ENCODE measurements at places on chromosomes 2 and 18.
A peak's percentile ranks its signal among the peaks of the same experiment; 100 is the strongest.

- H3K36me3 ChIP-seq: no peaks in the 10 kb centered on the region
- peak overlapping the region; percentile 62 for H3K4me3 ChIP-seq
- H3K4me1 ChIP-seq: no peaks in the 10 kb centered on the region
- no peaks in the 10 kb centered on the region for H3K27me3 ChIP-seq
Measured at GRCh38 chr2:636641-637405, 40.4 kb downstream of the TMEM18 start.

GRCh38 chr18:31099450-31100230 is 2.6 kb downstream of the DSC2 start:
- H3K4me1 ChIP-seq: no peaks in the 10 kb centered on the region
- H3K27ac ChIP-seq: no peak overlapping the region
- peaks cover 6% of the 10 kb centered on the region for H3K27me3 ChIP-seq

GRCh38 chr2:20153131-20153851 is 71.6 kb downstream of the SDC1 start:
- no peak overlapping the region for H3K4me3 ChIP-seq
- no peak overlapping the region for H3K27ac ChIP-seq
- no peaks in the 10 kb centered on the region for H3K36me3 ChIP-seq
- H3K4me1 ChIP-seq: no peaks in the 10 kb centered on the region
- no peak for DNase-seq

DNA sequence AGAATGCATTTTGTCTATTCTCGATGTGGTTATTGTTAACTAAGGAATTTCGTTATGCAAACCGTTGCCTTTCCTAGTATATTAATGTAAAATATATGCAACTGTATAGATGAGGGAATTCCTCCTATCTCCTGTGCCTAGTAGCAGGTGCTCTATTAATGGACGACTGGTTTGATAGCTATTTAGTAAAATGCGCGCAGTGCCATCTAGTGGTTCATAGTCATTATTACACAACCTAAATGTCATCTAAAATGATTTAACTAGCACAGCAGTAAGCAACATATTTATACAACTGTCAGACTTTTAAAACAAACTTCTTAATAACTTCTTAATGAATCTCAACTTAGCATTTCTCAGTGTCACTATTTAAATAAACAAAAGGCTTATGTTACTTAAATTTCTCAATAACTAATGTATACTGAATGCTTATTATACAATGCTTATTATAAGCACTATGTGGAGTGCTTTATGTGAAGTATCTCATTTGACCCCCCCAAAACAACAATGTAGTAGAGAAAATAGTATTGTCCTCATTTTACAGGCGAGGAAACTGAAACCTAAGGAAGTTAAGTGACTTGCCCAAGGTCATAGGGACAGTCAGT is 77.9 kb downstream of the DTNA start:
- no peaks in the 10 kb centered on the region for H3K4me1 ChIP-seq
- H3K4me3 ChIP-seq: no peak overlapping the region
- no peak for DNase-seq
- H3K36me3 ChIP-seq: no peaks in the 10 kb centered on the region
- H3K27ac ChIP-seq: no peak overlapping the region

GRCh38 chr2:109057686-109058085 is 68.7 kb upstream of the EDAR start:
- H3K36me3 ChIP-seq: no peaks in the 10 kb centered on the region
- H3K27ac ChIP-seq: no peak overlapping the region
- H3K4me1 ChIP-seq: peaks cover 20% of the 10 kb centered on the region
- no peak overlapping the region for H3K4me3 ChIP-seq

GRCh38 chr2:126933711-126934091 is 35.0 kb downstream of the TEX51 start:
- no peak overlapping the region for H3K27ac ChIP-seq
- no peaks in the 10 kb centered on the region for H3K27me3 ChIP-seq
- H3K4me3 ChIP-seq: no peak overlapping the region
- DNase-seq: no peak

GRCh38 chr2:38113051-38113450 is 37.1 kb upstream of the CYP1B1 start:
- H3K4me1 ChIP-seq: no peaks in the 10 kb centered on the region
- no peak overlapping the region for H3K4me3 ChIP-seq
- no peaks in the 10 kb centered on the region for H3K27me3 ChIP-seq
- DNase-seq: no peak
- no peaks in the 10 kb centered on the region for H3K36me3 ChIP-seq

GRCh38 chr2:192190474-192190873 is 4.3 kb downstream of the TMEFF2 start:
- no peak for DNase-seq
- H3K27me3 ChIP-seq: peaks cover 7% of the 10 kb centered on the region

DNA sequence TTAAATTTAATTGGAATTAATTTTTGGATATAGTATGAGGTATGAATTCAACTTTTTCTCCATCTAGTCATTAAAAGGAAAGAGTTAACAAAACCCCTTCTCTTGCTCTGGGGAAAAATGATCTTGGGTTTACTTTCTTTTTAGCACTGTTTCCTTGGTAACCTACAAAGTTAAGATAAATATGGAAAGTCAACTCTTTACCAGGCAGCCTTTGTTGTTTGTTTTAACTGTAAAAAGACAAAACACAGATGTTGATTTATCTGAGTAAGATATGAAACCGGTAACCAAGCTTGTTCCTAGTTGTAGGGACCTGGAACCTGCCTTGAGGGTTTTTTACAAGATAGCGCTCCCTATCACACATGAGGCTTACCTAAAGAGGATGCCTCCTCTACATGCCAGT is 10.1 kb upstream of the SANBR start:
- H3K36me3 ChIP-seq: no peaks in the 10 kb centered on the region
- H3K4me3 ChIP-seq: no peak overlapping the region
- no peaks in the 10 kb centered on the region for H3K4me1 ChIP-seq
- H3K27ac ChIP-seq: no peak overlapping the region
- no peaks in the 10 kb centered on the region for H3K27me3 ChIP-seq

GRCh38 chr2:101546376-101547058 is 71.6 kb upstream of the RFX8 start:
- H3K36me3 ChIP-seq: no peaks in the 10 kb centered on the region
- no peaks in the 10 kb centered on the region for H3K4me1 ChIP-seq
- no peak for DNase-seq
- no peak overlapping the region for H3K4me3 ChIP-seq
- no peak overlapping the region for H3K27ac ChIP-seq
- no peaks in the 10 kb centered on the region for H3K27me3 ChIP-seq

DNA sequence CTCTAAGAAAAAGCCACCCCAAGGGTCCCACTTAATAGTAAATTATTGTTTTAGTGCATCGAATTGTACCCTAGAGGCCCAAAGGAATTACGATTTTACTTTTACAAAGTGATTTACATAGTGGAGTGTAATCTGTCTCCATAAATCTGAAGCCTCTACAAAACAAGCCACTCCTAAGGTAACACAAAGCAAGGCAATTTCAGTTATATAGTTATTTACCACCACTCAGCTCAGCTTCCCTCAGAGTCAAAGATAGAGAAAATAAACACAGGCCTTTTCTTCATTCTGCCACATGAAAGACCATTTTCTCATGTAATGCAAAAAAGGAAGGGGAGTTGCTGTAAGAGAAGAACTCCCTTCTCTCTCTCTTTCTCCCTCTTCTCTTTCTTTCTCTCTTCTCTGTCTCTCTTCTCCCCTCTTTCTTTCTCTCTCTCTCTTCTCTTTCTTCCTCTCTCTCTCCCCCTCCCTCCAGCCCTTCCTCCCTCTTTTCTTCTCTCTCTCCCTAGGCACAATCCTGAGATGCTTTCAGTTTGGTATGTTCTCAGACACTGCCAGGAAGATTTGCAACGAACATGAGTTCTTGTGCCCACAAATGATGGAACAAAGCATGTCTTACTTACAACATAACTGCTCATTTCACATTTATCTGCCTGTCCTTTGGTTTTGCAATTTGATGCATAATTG is 264.5 kb downstream of the BCL2 start:
- H3K4me3 ChIP-seq: no peak overlapping the region
- no peaks in the 10 kb centered on the region for H3K4me1 ChIP-seq
- no peaks in the 10 kb centered on the region for H3K36me3 ChIP-seq
- H3K27me3 ChIP-seq: no peaks in the 10 kb centered on the region
- no peak for DNase-seq

Data from naive thymus-derived CD4-positive, alpha-beta T cell (primary cell).